ENCODE measurements at places on chromosomes 2 and 18.

DNA sequence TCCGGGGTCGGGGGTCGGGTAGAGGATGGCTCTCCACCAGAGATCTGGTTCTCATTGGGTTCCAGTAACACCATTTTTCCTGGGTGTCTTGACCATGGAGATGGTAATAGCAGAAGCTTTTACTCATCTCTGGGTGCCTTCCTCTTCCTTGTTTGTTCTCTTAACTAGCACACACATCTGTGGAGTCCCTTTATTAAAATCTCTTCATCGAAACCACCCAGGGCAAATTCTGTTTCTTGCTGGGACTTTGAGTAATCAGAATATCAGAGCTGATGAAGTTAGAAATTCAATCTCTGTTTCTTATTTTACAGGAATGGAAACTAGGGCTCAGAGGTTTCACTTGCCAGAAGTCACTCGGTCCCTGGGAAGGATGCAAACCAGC, 15.0 kb upstream of the TRIB2 start:
- no peak for DNase-seq

- DNase-seq, result no peak
These were observed 110.2 kb upstream of the KIF5C start for GRCh38 chr2:148764815-148765214.

DNA sequence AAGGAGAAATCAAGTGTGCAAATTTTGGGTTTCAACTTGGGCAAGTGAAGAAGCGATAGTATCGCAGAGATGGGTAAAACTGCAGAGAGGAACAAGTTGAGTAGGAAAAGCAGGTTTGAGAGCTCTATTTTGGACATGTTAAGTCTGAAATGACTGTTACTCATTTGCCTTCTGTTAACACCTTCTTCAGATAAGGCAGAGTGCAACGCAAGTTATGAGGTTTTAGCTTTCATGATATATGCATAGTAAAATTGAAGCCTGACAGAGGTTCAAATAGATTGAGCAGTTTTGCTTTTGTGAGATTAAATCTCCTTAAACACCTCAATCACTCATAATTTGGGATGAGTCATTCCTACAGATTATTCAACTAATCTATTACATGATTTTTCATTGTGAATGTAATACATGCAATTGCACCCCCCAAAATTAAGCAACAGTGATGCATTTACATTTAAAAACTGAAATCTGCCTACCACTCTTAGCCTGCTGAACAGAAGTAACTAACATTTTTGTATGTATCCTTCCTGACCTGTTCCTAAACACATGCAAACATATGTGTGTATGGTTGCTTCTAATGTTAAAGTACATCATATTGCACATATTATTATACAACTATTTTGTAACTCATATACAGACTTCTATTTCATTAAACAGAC, 575.4 kb downstream of the ARHGAP15 start:
- no peak for DNase-seq

DNA sequence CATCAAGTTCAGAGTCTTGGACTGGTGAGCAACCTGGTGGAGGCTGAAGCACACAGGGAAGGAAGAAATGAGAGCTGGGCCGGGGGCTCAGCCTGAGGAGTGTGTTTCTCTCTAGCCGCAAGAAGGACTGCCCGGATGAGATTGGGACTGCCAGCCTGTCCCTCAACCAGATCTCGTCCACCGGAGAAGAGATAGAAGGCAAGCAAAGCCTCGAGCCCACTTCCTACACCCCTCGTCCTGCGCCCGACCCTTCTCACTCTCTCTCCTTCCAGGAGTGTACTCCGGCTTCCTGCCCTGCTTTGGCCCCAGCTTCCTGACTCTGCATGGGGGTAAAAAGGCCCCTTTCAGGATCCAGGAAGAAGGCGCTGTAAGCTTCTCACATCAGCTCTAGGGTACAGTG, 26.2 kb downstream of the FER1L5 start:
- DNase-seq, result no peak

GRCh38 chr2:176496761-176497160, 227.5 kb downstream of the MTX2 start:
- DNase-seq, result no peak

GRCh38 chr2:66660804-66661203, 225.9 kb downstream of the MEIS1 start:
- DNase-seq, result no peak

DNA sequence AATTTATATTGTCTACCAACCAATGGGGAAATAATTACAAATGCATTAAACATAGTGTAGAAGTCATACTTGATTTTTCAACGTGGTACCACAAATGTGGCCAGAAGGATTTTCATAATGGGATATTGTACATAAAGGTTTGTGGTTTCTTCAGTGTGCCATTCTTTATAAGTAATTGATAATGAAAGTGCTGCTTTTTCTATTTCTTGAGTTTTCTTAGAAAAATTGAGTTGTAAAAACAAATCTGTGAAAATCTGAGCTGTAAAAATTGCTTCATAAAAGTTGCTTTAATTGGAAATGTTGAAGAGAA, 103.6 kb downstream of the KYNU start:
- DNase-seq, result no peak

- DNase-seq, result no peak
These were observed 187.5 kb upstream of the MC4R start for GRCh38 chr18:60560071-60560470.

GRCh38 chr2:85165088-85165690, 32.0 kb downstream of the TCF7L1 start:
- DNase-seq, result no peak

GRCh38 chr2:209441541-209441940, 17.7 kb downstream of the MAP2 start:
- no peak for DNase-seq

DNA sequence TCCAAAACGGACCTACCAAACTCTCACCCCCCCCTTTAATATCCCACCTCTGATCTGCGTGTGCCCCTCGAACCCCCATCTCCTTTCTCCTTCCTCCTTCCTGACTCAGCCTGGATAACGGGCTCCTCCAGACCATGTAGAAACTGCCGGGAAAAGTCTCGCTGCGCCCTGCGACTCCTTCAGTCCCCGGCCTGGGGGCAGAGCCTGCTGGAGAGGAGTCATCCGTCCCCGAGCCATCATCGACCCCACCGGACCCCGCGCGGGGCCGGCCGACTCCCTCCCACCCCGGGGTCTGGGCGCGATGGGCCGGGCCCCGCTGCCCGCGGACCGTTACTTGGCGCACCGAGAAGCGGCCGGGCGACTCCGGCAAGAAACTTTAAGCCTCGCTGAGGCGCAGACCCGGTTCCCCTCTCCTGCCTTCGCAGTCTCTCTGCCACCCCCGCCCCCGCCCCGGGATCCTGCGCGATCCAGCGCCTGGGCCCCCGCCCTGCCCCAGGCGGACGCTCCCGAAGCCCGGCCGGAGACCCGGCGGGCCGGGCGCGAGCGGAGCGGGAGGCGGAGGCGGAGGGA, 3.4 kb downstream of the ZEB2 start:
- DNase-seq, result no peak

DNA sequence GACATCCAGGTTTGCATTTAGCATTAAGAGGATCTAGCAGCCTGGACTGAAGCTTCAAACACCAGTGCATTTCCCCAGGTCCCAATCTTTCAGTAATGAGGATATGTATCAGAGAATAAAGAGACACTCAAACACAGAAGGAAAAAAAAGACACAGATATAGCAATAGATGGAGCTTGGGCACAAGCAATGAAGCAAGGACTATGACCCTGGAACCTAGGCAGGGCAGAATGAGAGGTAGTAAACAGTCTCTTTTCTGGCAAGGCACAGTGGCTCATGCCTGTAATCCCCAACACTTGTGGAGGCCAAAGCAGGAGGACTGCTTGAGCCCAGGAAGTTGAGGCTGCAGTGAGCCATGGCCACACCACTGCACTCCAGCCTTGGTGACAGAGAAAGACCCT, 80.7 kb upstream of the HNRNPA3 start:
- DNase-seq, result no peak

- DNase-seq, result no peak
These were observed 129.7 kb downstream of the LAMA3 start for GRCh38 chr18:23819001-23819400.

DNA sequence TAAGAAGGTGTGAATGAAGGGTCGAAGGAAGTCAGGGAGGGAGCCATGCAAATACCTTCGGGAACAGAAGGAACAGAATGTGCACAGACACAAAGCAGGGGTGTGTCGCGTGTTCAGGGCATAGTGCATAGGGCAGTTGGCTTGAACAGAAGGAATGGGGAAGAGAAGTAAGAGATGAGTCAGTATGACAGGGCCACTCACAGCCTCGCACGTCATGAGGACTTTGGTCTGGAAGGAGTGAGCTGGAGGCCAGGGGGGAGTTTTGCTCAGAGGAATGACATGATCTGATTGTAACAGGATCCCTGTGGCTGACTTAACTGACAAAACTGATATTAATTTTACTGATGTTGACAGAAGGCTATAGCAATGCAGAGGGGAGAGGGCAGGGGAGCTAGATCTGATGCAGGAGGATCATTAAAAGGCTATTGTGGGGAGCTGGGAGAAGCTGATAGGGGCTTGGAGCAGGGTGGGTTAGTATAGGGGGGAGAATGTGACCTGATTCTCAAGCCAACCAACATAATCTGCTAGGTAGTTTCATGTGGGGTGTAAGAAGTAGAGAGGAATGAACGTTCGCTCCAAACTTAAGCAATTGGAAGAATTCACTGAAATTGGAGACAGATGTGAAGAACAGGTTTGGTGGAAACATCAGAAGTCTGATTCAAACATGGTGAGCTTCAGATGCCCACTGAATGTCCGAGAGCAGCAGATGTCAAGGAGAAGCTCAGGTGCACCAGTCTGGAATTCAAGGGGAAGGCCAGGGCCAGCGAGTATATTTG, 60.4 kb upstream of the COPS8 start:
- no peak for DNase-seq

DNA sequence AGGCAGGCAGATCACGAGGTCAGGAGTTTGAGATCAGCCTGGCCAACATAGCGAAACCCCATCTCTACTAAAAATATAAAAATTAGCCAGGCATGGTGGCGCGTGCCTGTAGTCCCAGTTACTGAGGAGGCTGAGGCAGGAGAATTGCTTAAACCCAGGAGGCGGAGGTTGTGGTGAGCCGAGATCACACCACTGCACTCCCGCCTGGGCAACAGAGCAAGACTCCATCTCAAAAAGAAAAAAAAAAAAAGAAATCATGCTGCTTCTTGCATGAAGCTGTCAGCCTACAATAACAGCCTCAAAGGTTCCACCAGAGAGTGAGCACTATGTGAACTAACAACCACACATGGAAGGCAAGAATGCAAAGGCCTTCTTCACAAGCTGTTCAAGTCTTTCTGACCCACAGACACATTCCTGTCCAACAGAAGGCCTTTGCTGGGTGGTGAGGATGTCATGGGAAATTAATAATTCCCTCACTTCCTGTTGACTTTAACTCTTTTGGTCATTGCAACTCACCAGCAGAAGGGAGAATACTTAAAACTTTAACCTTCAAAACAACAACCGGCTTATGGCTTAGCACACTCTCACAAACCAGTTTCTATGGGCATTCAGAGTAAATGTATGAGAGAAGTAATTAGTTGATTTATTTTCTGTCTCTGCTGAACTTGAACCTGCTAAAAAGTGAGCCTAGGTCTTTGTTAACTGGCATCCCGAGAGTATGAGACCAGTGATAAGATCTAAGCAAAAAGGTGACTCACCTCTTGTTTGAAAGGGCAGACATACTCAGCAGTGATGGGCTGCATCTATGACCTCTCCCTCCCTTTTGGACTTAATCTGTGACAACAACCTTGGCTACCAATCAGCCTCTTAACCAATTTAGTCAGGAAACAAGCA, 11.8 kb downstream of the PLEKHM3 start:
- no peak for DNase-seq

DNA sequence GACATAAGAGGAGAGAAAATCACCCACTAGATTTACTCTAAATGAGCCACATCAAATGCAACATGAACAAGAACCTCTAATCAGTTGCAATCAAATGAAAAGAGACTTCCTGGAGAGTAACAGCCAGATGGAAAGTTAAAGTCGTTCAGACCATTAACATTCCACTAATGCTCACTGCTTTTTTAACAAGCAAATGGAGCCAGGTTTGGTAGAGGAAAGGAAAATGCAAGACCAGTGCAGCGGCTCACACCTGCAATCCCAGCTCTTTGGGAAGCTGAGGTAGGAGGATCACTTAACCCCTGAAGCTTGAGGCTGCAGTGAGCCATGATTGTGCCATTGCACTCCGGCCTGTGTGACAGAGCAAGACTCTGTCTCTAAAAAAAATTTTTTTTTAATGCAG, 48.5 kb downstream of the CACNB4 start:
- no peak for DNase-seq

DNA sequence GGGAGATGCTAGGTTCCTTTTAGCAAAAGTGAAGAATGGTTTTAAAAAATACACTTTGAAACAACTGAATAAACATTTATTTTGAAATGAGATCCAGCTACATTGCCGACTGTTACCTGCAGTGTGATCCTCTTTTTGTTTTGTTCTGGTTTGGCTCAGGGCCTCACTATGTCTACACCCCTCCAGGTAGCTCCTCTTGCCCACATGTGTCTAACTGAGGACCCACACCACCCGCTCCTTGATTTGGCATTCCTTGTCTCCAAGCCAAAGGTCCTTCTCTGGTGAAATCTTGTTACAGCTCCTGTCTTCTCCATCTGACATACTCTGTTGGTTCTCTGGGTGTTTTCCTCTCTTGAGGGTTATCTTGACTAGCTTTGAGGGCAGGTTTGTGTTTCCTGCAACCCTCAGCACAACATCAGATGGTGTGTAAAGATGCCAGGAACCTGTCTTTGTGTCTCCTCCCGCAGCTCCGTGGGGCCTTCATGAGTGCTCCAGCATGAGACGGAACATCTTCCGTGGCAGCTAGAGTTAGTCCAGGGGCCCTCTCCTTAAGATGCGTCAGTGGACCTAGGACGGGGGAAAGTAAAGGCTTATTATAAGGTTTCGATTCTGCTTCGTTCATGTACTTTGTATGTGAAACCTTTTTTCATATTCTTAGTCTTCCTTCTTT, 32.1 kb downstream of the MAP4K4 start:
- DNase-seq, result no peak

DNA sequence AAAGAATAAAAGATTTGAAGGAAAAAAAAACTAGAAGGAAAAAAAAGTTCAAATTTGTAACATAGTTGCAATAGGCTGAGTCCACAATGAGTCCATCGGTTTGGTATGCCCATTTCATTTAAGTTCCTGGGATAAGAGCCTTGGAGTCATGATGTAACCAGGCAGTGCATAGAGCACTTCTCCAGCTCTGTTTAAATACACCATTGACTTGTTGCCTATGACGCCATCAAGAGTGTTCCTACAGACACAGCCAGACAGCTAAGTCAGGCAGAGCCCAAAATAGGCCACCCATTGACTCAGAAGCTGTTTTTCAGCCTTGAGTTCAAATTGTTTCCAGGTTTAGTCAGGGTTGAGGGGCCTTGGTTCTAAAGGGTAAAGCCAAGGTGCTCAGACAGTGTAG, 44.9 kb downstream of the SOCS6 start:
- DNase-seq, result no peak

DNA sequence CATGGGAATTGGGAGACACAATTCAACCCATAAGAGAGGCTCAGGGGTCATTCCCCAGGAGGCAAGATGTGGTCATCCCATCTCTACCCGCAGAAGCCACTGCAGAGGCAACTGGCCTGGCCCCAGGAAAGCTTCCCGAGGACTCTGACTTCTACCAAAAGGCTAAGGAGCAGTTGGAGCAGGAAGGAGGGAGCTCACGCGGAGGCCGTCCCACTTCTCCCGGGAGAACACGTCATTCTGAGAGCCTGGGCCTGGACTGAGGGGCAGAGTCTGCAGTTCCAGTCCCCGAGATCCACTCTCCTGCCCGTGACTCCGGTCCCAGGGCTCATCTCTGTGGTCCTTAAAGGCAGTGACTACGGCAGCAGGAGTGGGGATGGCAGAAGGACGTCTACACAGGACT, 69.0 kb upstream of the TAF1B start:
- DNase-seq, result no peak
